ENCODE measurements at places on chromosomes 5 and 9.
A peak's percentile ranks its signal among the peaks of the same experiment; 100 is the strongest.

DNA sequence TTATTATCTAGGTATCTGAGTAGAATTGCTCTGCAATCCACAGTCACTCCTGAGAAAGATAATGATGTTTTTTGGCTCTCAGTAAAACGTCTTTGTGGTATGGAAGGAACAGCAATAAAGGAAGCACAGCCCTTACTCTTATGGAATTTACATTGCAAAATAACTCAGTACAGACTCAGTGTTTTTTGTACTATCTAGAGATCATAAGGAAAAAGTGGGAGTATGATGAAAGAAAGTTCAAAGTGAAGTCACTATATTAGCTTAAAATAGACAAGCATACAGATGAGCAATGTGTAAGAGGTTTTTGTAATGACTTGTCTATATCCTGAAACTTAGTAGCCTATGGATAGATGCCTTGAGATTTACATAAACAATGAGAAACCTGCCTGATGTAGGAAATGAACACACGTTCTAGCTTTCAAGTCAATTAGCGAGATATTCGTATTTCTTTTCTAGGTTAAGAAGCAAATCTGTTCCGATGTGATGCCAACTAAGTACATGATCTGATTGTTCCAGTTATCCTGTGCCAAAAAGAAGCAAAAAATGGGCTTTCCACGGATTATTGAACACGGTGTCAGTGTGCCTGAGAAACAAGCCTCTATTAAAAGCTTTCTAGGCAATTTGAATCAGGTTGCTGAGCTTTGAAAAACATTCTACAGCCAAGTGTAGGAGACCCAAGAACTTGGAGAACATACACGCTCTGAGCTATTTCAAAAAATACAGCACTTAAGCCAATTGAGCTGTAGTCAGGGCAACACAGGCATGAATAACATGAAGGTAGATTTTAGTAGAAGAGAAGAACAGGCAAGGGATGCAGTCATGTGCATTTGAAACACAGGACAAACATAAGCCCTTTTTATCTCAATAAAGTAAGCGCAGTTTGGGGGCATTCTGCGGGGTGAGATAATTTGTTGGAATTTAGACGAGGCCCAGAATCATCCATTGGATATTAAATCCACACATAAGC, 86.3 kb upstream of the TAF11L2 start:
- DNase-seq: peak; percentile 33

DNA sequence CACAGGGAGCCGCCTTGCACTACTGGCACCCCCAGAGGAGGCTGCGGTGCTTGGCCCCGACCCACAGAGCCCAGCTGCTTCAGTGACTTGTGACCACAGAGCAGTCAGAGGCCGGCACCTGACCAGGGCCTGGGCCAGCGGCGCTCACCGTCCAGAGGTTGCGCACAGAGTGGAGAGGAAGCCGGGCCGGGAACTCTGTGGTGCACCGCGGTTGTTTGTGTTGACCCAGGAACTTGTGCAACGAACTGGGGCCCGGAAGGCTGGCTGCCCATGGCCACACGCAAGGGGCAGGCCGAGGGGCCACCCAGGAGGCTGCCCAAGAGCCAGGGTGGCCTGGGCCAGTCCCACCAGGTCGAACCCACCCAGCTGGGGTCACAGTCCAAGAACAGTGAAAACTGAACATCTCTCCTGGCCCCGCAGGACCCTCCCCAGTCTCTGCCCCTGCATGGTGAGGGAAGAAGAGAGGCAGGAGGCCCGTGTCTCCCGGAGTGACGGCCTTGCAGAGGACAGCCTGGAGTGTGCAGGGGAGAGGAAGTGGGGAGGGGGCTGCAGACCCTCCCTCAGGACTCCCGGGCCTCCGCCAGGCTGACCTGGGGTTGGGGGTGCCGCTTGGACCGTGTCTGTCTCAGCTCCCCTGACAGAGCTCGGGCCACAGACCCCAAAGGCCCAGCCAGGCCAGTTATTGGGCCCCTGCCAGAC, 42.8 kb upstream of the EGFL7 start:
- DNase-seq: no peak

GRCh38 chr9:3526165-3526996, 580 bp upstream of the RFX3 start:
- DNase-seq: peak; percentile 31

DNA sequence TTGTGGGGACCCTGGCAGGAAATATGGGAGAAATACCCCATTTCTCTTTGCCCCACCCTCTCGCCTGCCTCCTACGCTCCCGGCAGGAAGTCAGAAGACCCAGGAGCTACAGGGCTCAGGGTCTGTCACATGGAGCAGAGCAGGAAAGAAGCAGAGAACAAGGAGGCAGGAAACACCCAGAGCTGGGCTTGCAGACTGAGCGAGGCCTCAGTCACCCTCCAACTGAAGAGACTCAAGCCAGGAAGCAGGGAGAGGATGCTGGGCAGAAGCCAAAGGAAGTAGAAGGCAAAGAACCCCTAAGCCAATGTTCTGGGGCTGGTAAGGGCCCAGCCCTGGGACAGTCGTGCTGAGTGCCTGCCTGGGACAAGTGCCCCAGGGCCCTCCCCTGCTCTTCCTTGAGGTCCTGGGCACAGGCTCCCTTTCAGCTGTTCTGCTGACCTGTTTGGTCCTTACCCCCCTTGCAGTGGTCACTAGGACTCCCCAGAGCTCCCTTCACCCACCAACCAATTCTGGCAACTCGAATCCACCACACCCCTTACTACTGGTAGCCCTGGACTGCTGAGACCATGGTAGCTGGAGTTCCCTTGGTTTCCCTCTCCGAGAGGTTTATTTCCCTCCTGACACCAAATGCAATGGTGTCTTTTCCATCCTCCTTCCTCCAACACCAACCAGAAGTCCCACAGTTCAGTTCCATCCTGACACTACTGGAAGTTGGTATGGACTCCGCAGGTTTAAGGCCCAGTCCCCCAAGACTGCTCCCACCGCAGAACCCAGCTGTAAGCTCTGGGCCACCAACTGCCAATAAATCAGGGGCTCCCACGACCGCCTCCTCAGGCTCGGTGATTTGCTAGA, 157.5 kb downstream of the COL23A1 start:
- no peak for DNase-seq

DNA sequence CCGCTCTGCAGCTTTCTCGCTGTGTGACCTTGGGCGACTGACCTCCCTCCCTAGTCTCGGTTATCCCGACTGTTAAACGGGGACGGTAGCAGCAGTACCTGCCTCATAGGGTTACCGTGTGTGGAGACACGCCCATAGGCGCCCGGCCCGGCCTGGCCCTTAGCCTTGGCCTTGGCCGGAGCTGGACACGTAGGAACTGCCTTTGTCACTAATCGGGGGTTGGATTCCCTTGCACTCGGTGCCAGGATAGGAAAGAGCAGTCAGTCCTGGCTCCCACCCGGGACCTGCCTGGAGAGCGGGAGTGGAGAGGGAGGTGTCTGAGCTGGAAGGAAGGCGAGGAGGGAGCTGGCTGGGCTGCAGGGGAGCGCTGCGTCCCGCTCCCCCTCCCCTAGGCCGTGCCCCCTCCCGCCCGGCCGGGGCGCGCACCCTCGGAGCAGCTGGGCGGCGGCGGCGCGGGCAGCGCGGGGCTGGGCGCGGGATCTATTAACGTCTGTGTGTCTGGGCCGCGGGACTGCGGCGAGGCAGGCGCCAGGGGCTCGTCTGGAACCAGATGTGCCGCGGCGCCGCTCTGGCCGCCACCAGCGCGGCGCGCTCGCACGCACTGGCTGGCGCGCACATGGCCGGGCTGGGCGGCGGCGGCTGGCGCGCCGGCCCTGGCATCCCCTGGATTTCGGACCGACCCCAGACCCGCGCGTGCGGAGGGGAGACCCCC, 31.7 kb downstream of the PRRX2 start:
- DNase-seq: no peak

DNA sequence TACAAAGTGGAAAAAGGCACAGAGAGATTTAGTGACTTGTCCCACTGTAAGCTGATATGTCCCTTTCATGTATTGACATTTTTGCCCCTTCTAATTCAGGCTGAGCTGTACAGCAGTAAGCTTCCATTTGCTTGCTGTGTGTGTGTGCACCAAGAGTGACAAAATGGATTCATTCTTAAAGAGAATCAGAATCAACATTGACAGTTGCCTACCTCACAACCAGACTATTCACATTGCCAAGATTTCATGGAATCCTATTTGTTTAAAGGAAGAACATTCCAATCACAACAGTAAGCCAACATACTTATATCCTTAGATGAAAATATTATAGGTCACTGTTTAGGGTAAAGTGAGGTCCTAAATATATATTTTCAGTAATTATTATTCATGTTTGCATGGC, 102.6 kb downstream of the TMEM232 start:
- DNase-seq: no peak

- DNase-seq: peak; percentile 81
These were observed 186.0 kb downstream of the GOLPH3 start for GRCh38 chr5:31987985-31988710.

GRCh38 chr9:127664678-127665507, 41.9 kb upstream of the CFAP157 start:
- DNase-seq: peak; percentile 26

DNA sequence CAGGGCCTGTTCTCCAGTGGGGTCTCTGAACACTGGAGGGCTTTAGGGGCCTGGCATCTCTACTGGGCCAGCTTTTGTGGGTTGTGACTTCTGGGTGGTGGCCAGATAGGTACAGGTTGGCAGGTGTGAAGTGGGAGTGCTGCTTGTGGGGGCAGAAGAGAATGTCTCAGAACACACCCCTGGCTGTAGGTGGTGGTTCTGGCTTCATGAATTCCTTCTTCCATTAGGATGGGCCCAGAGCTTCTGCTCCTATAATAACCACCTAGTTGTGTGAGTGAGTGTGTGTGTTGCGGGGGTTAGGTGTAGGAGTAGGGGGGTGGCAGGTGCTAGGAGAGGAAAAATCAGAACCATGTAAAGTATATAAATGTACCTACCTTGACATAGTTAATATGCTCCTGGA, 1.6 kb downstream of the PDZD2 start:
- no peak for DNase-seq

DNA sequence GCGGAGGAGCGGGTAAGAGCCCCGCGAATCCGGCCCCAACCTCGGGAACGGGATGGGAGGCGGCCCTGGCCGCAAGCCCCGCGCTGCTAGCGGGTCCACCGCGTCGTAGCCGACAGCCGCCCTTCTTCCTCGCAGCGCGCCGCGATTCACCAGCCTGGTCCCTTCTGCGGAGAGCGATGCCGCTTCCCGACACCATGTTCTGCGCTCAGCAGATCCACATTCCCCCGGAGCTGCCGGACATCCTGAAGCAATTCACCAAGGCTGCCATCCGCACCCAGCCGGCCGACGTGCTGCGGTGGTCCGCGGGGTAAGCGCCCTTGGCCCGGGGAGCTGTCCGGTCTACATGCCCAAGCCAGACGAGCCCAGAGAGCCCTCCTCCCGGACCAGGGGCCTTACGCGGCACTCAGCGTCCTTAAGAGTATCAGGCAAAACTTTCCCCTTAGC, 335 bp downstream of the ROPN1L start:
- no peak for DNase-seq

DNA sequence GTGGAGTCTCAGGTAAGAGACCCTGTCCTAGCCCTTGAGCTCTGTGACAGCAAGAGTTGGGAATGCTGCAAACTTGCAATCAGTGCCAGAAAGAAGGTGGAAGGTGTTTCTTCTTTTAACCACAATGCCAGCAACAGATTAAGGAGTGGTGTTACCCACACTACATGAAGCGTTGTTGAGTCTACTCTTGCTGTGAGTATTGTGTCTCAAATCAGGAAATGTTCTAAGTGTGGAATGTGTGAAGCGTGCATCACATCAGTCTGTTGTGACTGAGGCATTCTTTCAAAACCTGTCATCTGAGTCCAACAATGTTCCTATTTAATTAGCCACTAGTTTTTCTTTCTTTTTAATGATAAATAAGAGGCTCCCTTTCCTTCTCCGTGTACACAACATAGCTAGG, 2.9 kb upstream of the LURAP1L start:
- DNase-seq: no peak

DNA sequence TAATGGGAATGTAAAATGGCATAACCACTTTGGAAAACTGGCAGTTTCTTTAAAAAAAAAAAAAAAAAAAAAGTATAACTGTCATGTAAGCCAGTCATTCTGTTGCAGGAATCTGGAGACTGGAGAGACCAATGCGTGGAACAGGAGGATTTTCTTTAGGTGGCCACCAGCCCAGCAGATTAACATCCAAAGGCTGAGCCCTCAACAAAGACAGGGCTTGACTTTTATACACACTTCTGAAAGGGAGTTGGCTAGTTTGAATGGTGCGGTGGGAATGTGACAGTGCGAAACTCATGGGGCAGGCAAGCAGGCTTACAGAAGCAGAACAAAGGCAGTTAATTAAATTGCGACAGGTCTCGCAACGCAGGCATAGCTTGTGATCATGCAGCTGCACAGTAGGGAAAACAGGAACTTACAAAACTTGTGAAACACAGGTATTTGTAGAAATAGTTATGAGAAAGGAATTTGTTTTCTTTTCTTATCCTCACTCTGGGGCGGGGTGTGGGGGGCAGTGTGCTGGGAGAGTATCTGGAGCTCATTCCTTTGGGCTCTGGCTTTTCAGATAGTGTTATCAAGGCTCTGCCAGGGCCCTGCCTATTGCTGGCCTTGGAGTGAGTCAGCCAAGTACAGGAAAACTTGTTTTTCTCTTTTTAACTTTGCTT, 12.0 kb downstream of the UIMC1 start:
- DNase-seq: no peak

DNA sequence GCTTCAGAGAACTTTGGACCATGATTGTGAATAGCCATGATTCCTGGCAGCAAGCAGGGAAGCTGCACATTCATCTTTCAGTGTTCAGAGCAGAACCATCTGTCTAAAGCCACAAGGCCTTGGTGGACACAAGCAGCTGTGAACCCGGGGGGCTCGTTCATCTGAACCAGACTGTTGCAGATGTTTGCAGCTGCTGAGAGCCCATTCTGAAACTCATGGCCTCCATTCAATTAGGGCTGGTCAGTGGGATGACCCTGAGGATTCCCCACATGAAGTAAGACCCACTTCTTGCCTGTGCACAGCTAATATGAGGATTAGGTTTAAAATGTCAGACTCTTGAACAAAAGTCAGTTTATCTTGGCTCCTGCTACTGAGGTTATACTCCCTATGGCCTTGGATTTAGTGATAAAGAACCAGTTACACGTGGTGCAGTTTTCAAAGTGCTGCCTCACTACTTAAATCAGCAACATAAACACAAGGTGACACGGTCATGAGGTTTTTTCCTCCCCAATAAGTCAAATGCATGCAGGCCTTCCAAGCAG, 109.8 kb upstream of the IFNK start:
- no peak for DNase-seq

GRCh38 chr9:130662970-130663257, 1.5 kb upstream of the PRDM12 start:
- DNase-seq: no peak

DNA sequence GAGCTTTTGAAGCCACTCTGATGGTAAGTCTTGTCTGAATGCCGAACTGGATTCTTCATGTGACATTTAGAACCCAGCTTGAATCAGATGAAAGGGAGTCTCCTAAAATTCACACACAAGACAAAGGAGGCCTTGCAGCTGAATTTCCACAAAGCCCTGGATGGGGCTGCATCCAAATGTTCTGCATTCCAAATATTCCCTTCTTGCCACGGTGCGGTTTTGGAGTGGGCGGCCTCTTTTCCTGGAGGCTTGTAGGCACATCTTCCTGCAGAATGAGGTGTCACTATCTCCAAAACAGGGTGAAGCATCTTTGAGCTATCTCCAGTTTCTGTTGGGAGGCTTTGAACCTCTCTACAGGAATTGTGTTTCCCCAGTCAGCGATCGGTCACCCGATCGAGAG, 342.7 kb downstream of the ARHGEF28 start:
- DNase-seq: no peak

GRCh38 chr5:57171816-57172465, 1.9 kb upstream of the GPBP1 start:
- DNase-seq: no peak

- DNase-seq: no peak
These were observed 42.1 kb downstream of the CXXC5 start for GRCh38 chr5:139690064-139690802.

- DNase-seq: no peak
These were observed 5.8 kb downstream of the RGS14 start for GRCh38 chr5:177363565-177363964.
